Uterus (tissue), 4 donors: ENCODE measurements at places on chromosomes 11 and 22.

DNA sequence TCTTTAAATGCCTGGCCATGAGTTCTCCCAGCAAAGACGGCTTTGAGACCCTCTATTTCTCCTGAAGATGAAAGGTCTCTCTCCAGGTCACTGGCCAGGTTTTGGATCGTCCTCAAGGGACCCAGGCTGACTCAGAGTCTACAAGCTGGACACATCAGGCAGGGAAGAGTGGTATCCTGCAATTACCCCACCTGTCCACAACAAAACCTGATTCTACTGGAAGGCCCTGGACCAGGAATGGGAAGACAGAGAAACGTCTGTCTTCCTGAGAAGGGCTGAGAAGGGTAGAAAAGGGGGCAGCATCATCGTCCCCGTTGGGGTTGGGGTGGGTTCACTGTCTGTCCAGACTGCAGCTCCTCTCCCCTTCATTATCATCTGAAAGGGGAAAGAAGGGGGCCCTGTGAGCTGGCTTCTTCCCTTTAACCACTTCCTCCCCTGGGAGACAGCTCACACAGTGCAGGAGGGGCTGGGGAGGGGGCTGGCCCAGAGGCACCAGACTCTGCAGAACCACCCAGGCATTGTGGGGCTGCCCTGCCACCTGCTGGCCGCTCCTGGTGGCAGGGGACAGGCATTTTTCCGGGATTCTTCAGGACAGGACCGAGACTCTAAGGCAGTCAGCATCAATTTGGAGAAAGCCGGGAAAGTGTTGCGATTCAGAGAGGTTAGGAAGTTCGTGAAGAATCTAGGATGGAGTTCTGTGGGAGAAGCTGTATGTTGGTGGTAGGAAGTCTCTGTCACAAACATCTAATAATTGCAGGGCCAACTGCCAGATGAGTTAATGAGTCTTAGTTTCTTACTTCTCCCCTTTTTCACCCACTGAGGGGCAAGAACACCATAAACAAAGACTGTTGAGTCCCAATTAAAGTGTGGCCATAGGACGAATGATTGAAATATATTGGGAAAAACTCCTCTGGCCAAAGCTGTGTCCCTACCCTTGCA is 57.6 kb downstream of the SYN3 start:
- peak; percentile 44 for DNase-seq
- no peaks in the 10 kb centered on the region for H3K4me1 ChIP-seq
- no peaks in the 10 kb centered on the region for H3K27me3 ChIP-seq

GRCh38 chr22:37270928-37271650 is 11.2 kb upstream of the CYTH4 start:
- H3K27me3 ChIP-seq: no peaks in the 10 kb centered on the region
- DNase-seq: no peak
- no peak overlapping the region for H3K27ac ChIP-seq

DNA sequence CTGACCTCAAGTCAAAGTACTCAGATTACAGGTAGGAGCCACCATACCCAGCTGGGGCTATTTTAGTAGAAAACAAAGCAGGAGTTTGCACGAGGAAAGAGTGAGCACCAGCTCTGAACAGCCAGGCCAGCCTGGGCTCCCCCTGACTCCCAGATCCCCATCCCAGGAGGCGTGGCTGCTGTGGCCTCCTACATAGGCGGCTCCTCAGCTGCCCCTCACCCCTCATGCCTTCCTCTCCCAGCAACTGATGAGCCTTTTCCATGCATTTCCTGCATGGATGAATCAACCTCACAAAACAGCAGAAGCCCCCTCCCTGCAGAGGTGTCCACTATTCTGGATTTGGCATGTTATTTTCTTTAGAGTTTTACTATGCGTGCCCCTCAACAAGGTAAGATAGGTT is 10.5 kb upstream of the FLRT1 start:
- no peaks in the 10 kb centered on the region for H3K27me3 ChIP-seq
- H3K4me3 ChIP-seq: no peak overlapping the region
- no peaks in the 10 kb centered on the region for H3K36me3 ChIP-seq
- no peaks in the 10 kb centered on the region for H3K4me1 ChIP-seq
- no peak overlapping the region for H3K27ac ChIP-seq

GRCh38 chr11:128779036-128779435 is 85.2 kb downstream of the FLI1 start:
- no peak overlapping the region for H3K27ac ChIP-seq
- no peak overlapping the region for H3K4me3 ChIP-seq
- no peaks in the 10 kb centered on the region for H3K27me3 ChIP-seq
- no peak for DNase-seq
- no peaks in the 10 kb centered on the region for H3K36me3 ChIP-seq

DNA sequence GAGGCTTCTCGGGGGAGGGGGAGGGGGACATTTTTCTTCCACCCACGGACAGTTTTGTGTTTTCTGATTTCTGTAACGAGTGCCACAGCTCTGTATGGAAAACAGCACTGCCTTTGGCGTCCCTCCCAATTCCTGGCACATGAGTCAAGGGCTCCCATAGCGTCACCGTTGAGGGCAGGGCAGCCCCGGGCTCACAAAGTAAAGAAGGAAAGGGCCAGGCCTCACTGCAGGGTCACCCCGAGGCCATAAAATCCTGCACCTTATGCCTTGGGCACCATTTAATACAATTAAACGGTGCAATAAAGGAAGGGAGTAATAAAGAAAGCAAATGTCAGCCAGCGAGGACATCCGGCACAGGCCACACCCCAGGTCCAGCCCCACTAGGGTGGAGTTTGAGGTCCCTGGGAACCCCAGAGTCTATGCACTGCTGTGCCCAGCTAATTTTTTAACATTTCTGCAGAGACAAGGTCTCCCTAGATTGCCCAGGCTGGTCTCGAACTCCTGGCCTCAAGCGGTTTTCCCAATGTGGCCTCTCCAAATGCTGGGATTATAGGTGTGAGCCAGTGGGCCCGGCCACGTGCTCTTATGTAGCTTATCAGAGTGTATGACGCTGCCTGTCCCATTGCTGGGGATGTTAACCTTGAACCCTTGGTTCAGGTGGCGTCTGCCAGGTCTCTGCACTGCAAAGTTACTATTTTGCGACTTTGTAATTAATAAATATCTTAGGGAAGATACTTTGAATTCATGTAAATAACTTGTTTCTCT is 13.6 kb upstream of the MUC2 start:
- H3K4me3 ChIP-seq: no peak overlapping the region
- no peaks in the 10 kb centered on the region for H3K4me1 ChIP-seq
- H3K36me3 ChIP-seq: no peaks in the 10 kb centered on the region

GRCh38 chr11:67400251-67400941 is 1.3 kb downstream of the PPP1CA start:
- peak overlapping the region; percentile 83 for H3K27ac ChIP-seq
- no peaks in the 10 kb centered on the region for H3K27me3 ChIP-seq
- no peaks in the 10 kb centered on the region for H3K4me1 ChIP-seq

DNA sequence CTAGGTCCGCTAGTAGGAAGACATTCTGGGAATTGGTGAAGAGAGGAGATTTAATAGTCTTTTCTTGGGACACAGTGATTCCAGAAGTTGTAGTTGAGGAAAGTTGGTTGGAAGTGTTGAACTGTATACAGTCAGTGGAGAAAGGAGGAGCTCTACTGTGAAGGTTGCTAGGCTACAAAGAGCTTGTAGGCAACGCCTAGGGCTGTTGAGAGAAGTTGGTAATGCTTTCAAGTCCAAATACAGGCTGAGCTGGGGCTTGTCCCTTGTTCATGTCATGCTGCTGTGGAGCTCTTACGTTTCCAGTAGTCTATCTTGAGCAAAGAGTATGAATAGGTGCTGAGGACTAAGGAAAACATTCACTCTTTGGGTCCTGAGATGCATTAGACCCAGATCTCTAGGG is 1.1 kb downstream of the TBCEL start:
- H3K27me3 ChIP-seq: no peaks in the 10 kb centered on the region
- H3K4me1 ChIP-seq: peaks cover 3% of the 10 kb centered on the region
- H3K4me3 ChIP-seq: peak overlapping the region; percentile 71
- DNase-seq: no peak
- no peaks in the 10 kb centered on the region for H3K36me3 ChIP-seq
- no peak overlapping the region for H3K27ac ChIP-seq

GRCh38 chr11:1198561-1199240 is 24.2 kb upstream of the MUC5B start:
- H3K36me3 ChIP-seq: no peaks in the 10 kb centered on the region
- H3K27ac ChIP-seq: no peak overlapping the region
- H3K4me3 ChIP-seq: no peak overlapping the region
